ENCODE measurements at places on chromosomes 12 and 14.

- DNase-seq = peak; percentile 86
Measured at GRCh38 chr12:93191956-93192355, 185.8 kb upstream of the NUDT4 start.

DNA sequence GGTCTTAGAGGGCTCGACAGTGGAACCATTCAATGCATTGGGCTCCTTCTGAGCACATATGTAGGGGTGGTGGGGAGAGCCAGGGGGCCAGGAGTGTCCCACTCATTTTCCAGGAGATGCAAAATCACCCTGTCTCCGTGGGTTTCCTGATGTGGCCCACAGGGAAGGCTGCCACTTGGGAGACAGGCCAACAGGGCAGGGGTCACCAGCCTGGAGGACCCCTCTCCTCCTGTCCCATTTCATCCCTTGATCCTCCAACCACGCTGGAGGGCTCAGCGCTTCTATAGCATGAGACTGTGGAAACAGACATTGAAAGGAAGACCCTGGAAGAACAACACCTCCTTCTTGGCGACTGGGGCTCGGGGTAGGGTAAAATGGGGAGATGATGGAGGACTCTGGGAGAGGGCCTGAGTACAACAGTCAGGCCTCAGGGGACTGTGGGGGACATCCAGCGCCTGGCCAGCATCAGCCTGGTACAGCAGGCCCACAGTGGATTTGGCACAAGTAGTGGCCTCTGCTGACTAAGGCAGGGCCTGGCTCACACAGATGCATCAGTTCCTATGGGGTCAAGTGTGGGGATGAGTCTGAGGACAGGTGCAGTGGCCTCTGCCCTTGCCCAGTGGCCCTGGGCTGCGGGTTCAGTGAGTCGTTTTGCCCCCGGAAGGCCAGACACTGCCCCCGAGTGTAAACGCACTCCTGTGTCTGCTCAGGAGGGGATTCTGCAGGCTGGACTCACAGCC lies 68.0 kb downstream of the PRIMA1 start:
- no peak for DNase-seq

DNA sequence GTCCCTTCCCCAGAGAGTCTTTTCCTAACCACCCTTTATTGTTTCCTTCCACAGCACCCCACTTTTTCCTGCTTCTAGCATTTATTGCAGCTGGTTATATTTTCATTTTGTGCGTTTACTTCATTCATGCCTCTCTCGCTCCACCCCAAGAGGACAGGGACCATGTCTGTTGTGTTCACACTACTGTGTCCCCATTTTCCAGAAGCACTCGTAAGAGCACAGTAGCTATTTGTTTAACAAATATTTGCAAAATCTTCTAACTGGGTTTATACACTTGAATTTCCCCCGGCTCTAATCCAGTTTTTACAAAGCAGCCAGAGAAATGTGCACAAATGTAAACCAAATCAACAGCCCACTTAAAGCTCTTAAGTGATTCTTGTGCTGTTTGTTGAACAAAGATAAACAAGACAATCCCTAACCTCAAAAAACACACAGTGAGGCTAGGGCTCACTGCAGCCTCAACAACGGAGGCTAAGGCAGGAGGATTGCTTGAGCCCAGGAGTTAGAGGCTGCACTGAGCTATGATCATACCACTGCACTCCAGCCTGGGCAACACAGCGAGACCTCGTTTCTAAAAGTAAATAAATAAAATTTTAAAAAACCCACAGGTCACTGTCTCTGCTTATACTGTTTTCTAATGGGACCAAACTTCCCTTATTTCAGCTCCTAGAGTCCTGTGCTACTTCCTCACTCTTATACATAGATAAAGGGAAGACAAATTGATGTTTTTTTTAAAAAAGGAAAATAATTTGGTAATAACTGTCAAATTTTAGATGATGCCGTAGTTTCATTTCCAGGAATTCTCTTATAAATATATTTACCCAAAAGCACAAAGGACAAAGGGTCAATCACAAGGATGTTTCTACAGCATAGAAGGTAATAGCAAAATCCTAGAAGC lies 6.6 kb upstream of the ABCD4 start:
- no peak for DNase-seq

GRCh38 chr12:56931474-56931978 lies 2.7 kb downstream of the SDR9C7 start:
- DNase-seq = peak; percentile 58

DNA sequence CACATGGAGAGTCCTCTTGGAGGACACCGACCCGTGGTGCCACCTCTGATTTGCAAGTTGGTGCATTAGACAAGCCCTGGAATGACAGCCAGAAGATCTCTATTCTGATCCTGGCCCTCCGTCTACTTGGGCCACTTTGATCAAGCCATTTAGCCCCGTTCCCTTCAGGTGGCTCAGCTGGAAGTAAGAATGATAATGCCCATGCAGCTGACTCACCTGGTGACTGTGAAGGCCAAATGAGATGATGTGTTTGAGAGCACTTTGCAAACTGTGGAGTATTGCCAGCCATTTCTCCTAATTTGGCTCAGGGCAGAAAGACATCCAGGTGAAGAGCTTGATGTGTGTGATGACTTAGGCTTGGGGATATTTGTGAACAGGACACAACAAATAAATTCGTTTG lies 165.9 kb downstream of the ETV6 start:
- DNase-seq = no peak

DNA sequence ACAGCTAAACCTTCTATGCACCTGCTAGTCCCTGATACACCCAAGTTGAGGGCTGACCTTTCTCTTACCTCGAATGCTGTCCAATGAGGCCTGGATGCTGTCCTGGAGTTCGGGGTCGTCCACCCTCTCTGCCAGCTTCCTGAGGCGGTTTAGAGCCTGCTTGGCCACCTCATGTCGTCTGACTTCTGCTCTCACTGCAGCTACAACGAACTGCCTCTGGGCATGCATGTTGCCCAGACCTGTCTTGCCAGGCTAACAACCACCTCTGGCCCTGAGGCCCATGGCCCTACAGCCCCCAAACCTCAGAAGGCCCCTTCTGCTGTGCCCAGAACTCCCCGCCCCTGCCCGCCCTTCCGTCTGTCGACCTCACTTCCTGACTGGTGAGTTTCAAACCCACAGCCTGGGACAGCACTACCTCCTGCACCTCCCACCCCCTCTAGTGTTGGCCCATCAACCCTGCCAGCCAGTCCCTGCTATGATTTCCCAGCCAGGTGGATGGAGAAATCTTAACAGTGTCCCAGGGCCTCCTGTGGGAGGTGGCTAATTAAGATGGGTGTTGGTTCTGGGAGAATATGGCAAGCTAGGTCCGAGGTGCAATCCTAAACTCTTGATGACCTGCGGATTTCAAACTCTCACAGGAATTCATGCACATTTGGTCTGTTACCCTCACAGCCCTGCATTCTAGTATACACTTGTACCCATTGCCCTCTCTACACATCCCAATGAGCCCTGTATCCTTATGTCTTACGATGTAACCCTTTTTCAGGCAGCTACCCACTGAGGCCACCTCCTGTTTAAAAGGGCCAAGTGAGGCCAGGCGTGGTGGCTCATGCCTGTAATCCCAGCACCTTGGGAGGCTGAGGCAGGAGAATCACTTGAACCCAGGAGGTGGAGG lies 2.7 kb upstream of the TSPAN31 start:
- DNase-seq = no peak

GRCh38 chr12:89845767-89846166 lies 137.1 kb upstream of the ATP2B1 start:
- no peak for DNase-seq

DNA sequence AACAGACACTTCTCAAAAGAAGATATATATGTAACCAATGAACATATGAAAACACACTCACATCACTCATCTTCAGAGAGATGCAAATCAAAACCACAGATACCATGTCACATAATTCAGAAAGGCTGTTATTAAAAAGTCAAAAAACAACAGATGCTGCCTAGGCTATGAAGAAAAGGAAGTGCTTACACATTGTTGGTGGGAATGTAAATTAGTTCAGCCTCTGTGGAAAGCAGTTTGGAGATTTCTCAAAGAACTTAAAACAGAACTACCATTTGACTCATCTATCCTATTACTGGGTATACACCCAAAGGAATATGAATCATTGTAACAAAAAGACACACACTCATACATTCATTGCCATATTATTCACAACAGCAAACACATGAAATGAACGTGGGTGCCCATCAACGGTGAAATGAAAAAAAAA lies 35.1 kb downstream of the EIF2S3B start:
- DNase-seq = no peak

GRCh38 chr14:77084985-77085384 lies 13.1 kb upstream of the CIPC start:
- no peak for DNase-seq

DNA sequence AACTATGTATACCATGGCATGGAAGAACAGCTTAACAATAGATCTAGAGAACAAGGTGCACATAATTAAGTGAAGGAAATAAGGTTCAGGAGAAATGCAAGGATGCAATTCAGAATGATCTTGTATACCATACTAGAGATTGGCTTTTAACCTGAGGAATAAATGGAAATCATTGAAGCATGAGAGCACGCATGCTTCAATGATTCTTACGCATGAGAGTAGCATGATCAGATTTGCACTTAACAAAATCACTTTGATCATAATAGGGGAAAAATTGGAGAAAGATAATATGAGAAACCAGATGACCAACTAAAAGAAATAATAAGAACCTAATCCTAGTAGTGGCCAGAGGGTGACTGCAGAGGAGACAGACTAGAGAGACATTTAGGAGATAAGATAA lies 133.3 kb upstream of the FSCB start:
- DNase-seq = no peak

DNA sequence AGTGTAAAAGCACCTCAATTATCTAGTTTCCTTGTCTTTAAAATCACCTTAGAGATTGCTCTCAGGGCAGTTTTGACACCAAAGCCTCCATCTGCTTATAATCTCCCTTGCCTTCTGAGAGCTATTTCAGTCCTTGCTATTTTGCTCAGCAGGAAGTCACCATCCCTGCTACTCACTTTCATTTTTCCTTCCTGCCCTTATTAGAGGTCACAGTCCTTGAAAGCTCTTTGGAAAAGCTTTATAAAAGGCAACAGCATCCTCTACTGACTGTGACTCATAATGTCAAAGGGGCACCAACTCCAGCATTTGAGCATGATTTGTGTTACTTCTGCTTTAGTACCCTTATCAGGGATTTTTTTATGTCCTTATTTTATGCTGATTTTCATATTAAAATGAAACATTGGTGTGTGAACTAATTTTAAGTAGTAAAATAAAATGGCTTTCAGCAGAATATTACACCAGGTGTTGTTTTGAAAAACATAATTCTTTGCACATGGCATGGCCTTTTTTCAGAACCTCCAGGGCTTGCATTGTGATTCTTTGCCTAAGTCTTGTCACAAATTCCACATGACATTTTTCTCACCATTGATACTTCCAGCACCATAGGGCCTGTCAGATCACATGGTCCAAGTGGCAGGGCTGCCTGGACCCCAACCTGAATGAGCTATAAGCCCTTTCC lies 213.0 kb downstream of the ADAMTS20 start:
- peak; percentile 77 for DNase-seq

DNA sequence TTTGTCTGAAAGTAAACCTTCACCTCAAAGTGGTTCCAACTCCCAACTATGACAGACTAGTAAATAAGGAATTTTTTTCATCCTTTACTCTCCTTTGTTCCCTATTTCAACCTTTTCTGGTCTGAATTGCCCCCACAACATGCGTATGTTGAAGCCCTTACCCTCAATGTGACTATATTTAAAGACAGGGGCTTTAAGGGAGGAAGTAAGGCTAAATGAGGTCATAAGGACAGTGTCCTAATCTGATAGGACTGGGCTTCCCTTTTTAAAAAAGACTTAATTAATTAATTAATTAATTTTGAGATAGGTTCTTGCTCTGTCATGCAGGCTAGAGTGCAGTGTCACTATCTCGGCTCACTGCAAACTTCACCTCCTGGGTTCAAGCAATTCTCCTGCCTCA lies 86.3 kb downstream of the VCPKMT start:
- DNase-seq = no peak

DNA sequence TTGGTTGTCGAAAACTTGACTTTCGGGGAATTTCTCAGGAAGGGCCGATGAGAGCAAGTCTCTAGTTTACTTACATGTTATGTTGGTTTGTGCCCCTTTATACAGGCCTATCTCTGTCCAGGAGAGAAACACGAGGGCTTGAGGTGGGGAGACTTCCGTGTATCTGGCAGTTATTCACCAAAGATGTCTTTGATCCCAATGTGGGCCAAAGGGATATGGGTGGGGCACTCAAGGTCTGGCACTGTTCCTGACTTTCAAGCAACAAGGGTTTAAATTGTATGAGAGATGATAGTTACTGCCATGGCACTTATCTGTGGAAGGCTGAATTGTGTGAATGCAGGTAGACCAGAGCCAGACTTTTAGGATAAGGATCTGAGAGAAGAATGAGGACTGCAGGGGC lies 137.2 kb upstream of the DHRS4 start:
- DNase-seq = no peak

- DNase-seq = no peak
Measured at GRCh38 chr14:80538633-80539375, 327.5 kb upstream of the DIO2 start.

- DNase-seq = no peak
Measured at GRCh38 chr12:120376009-120376408, 7.0 kb upstream of the MSI1 start.

GRCh38 chr14:55976219-55976618 lies 142.0 kb upstream of the PELI2 start:
- DNase-seq = no peak

- DNase-seq = no peak
Measured at GRCh38 chr12:109359131-109359690, 11.5 kb downstream of the MYO1H start.

DNA sequence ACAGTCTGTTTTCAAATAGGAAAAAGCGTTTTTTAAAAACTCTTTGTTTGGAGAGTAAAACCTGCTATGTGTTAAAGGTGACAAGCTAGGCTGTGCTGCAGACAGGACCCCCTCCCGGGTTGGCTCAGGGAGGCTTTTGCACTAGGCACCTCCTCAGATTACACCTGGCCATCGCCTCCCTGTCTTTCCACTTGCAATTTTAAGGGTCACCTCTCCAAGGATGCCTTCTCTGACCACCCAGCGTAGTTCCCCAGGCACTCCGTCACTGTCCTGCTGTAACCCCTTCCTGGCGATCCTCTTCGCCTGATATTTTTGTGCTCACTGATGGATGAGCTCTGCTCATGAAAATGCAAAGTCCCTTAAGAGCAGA lies 80.7 kb downstream of the NTF3 start:
- DNase-seq = no peak

DNA sequence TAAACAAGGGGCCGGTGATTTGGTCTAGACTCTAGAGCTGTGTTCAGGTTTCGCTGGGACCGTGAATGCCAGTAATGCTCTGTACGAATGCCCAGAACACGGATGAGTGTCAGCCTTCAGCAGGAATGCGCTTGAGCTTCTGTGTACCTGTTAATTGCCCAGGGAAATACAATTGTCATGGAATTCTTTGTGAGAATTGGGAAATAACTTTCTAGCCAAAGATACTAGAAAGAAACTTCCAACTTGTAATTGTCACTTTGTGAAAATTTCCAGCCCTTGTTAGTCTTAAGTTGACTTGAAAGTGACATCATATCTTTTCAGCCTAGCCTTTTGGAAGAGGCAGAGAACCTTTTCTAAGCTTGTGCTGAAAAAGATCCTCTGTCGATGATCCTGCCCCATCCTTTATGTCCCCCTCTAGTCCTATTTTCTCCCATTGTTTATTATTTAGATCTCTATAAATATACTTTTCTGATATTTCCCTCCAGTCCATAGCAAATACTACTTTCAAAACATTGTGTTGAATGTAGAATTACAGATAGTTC lies 2.7 kb downstream of the CHST11 start:
- DNase-seq = no peak
